DMS53 (cell line): ENCODE measurements at places on chromosomes 6 and 20.

DNA sequence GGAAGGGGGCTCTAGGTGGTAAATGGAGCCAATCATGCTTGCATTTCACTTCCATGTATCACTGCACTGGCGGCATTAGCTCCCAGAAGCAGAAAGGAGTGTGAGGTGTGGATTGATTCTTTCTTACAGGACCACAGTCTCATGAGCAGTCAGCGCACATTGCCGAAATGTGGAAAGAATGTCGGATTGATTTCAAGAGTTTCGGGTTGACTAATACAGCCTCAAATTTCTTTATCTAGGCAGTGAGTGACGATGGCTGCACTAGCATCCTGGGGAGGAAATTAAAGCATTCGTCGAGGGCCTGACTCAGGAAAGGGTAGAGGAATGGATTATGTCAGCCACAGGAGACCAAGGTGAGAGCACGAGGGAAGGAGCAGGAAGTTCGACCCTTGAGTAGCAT is 222.8 kb upstream of the CDYL start:
- no peak for DNase-seq

GRCh38 chr6:165091121-165091785 is 218.2 kb downstream of the C6orf118 start:
- no peak for DNase-seq

GRCh38 chr20:19110881-19111460 is 101.5 kb upstream of the SLC24A3 start:
- DNase-seq = no peak

GRCh38 chr20:46406986-46407670 is 713 bp upstream of the ELMO2 start:
- peak; percentile 96 for DNase-seq

GRCh38 chr6:49646130-49646824 is 9.6 kb upstream of the RHAG start:
- DNase-seq = no peak

DNA sequence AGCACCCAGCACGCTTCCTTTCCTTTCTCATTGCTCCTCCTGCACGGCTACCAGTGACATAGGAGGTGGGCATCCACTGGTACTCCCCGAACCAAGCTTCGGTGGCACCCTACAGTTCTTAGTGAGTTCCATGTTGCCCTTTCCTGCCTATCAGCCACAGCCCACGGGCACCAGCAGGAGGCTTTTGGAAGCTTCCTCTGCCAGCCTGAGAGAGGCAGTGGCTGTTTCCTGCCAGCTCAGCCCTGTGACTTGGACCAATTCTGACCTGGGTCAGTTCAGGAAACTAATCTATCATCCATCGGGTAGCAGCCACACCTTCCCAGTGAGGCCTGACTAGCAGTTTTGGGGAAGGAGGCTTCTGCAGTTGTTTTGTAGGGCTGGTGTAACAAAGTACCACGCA is 176.4 kb upstream of the UST start:
- no peak for DNase-seq

GRCh38 chr6:167936051-167936450 is 61.4 kb upstream of the KIF25 start:
- no peak for DNase-seq

GRCh38 chr6:114064862-114065261 is 93.9 kb upstream of the HDAC2 start:
- no peak for DNase-seq

- DNase-seq = no peak
Observed at GRCh38 chr20:48686238-48687116, 141.3 kb downstream of the PREX1 start.

DNA sequence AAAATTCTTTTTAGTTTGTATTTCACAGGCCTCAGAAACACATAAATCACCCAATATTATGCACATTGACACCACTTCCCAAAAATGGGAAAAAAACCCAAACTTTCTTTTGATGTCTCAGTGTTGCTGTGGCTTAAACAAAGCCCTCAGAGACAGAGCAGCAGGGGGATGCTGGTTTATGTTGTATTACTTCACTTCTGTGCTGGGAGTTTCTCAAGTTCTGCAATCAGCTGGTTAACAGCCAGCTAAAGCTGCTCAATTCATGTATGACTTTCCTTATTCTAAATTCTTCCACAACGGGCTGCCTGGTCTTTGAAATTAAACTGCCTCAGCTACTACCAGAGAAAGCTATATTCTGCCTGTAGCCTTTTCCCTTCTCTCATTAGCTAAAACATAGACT is 5.6 kb downstream of the FILIP1 start:
- no peak for DNase-seq

DNA sequence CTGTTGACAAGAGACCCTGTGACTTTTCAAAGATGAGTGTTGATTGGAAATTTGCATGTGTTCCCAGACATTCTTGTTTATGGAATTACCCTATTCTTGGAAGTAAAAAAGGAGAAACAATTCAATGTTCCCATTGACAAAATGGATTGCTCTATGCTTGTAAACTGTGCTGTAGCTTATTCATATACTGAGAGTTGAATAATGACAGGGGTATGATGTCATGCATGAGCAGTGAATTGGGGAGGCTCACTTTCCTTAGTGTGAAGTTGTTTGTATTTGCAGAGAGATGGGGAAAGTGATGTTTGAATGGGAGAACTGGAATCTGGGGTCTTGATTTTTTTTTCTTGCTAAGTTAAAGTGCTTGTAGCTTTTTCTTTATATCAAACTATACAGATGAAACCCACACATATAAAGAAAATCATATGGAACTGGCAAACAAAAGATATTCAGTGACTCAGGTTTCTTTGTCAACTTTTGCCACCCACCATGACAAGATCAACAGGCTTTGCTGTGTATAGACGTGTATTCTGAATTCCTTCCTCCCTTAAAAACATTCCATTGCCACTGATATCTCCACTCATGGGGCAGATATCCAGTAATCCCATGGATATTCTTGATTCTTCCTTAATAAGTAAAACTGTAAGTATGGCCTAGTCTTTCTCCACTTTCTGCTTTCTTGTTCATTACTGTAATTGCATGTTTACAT is 97.8 kb upstream of the JAG1 start:
- DNase-seq = peak; percentile 66

GRCh38 chr6:112956696-112957535 is 609.8 kb downstream of the RFPL4B start:
- no peak for DNase-seq

GRCh38 chr20:22861231-22861980 is 173.7 kb upstream of the SSTR4 start:
- no peak for DNase-seq

GRCh38 chr6:86192123-86192522 is 549.4 kb upstream of the SYNCRIP start:
- DNase-seq = peak; percentile 60

GRCh38 chr20:47724396-47724795 is 60.9 kb downstream of the SULF2 start:
- no peak for DNase-seq

DNA sequence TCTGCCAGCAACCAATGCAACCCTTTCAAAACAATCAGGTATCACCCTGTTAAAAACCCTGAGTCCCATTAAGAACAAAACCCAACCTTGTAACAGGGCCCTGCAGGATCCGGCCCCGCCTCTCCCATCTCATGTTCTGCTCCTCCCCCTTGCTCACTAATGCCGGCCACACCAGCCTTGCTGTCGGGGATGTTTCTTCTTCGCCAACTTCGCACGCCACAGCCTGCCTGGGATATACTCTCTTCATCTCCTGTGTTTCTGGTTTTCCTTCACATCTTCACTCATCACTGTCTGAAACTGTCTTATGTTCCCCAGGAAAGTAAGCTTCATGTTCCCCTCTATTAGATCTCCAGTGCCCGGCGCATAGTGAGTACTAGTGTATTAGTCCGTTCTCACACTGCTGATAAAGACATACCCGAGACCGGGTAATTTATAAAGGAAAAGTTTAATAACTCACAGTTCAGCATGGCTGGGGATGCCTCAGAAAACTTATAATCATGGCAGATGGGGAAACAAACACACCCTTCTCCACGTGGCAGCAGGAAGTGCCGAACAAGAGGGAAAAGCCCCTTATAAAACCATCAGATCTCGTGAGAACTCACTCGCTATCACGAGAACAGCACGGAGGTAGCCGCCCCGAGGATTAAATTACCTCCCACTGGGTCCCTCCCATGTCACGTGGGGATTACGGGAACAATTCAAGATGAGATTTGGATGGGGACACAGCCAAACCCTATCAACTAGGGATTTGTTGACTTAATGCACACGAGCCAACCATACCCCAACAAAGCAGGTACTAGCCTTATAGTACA is 5.1 kb downstream of the TP53RK start:
- DNase-seq = peak; percentile 89

- peak; percentile 37 for DNase-seq
Observed at GRCh38 chr6:31529329-31530150, 778 bp downstream of the MCCD1 start.

DNA sequence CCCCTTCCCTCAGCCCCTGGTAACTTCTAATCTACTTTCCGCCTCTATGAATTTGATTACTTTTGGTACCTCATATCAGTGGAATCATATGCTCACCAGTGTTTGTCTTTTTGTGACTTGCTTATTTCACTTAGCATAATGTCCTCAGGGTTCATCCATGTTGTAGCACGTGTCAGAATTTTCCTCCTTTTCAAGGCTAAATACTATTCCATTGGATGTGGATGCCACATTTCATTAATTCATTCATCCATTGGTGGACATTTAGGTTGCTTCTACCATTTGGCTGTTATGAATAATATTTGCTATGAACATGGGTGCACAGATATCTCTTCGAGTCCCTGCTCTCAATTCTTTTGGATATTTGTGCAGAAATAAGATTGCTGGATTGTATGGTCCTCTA is 388.6 kb upstream of the SOX4 start:
- no peak for DNase-seq

- DNase-seq = no peak
Observed at GRCh38 chr6:14983599-14984518, 262.0 kb upstream of the JARID2 start.

GRCh38 chr6:8337147-8337546 is 98.2 kb downstream of the SLC35B3 start:
- DNase-seq = no peak

GRCh38 chr6:114569669-114570068 is 226.8 kb upstream of the HS3ST5 start:
- DNase-seq = peak; percentile 20

- no peak for DNase-seq
Observed at GRCh38 chr6:137883400-137884148, 16.5 kb downstream of the TNFAIP3 start.

DNA sequence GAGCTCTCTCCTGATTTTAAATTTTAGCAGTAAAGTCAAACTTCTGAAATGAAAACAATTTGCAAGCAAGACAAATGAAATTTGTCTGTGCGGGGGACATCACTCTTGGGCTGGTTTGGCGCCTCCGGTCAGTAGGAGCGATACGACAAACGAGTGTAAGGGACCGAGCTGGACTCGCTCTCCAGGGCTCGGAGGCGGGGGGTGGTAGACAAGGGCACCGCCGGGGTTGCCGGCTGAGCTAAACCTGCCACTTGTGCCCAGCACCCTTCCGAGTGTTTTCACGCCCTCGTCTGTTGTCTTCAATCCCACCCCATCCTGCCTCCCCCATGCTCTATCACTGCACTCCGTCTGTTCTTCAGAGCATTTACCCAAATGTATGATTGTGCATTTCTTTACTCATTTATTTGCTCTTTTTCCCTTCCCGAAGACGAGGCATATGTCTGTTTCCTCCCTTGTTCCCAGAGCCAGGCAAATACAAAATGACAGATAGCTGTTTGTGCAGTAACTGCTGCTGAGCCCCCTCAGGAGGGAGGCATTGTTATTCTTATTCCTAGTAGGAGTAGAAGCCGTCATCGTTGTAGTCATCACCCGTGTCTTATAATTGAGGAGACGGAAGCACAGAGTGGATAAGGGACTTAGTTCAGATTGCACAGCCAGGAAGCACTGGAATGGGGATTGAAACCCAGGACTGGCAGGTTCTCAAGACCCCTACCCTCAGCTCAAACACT is 62.8 kb upstream of the APCDD1L start:
- no peak for DNase-seq

DNA sequence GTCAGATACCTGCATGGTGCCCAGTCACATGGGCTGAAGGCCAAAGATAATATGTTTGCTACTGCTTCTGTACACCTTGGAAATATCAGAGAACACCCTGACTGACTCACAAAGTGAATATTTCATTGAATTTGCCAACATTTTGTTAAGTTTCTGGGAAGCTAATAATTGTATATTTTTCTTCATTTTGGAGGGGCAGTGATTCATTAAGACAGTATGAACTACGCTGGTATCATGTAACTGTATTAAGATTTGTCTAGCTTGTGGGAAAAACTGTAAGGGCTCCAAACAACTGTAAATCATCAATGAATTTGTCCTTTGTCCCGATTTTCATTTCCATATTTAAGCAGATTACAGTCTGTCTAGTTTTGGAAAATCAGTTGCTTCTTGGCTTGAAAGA is 102.3 kb upstream of the CCN2 start:
- DNase-seq = no peak

- no peak for DNase-seq
Observed at GRCh38 chr20:23277316-23277715, 73.3 kb upstream of the NXT1 start.

DNA sequence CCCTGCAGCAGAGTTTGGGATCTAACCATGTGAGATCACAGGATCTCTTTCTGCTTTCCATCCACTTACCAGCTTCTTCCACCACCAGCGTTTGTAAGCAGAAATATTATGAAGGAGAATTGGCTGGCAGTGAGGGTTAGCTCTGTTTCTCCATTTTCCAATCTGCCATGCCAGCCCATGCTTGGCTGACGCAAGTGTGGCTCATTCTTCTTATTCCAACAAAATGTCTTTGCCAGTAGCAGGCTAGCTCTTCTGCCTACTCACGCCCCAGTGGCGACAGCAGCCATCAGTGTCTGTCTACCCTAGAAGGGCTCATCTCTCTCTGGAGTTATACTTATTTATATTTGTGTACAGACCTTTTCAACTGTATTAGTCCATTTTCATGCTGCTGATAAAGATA is 286.2 kb downstream of the FARS2 start:
- DNase-seq = no peak

DNA sequence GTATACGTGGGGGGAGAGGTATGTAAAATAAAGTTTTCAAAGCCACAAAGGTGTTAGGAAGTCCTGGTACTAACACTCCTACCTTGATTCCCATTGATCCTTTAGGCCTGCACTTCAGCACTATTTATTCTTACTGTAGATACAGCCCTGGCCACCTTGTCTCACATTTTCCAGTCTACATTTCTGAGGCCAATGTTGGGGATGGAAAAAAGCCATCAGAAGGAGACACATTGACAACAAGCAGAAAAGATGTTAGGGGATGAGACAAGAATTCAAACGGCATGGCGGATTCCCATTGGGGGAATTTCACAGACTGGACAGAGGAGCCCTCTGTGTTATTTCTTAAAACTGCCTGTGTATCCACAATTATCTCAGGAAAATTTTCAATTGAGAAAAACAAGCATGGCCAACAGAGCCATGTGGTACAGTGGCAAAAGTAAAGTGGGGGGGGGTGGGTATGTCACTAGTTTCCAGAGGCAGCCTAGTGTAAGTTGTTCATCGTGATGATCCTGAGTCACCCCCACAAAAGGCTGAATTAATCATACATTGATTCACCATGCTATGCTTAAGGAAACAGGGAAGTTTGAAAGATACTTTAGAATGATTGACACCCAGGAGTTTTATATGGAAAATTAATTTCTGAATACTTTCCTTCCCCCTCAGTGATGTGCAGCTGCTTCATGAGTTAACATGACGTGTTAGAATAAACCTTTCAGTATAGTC is 40.5 kb downstream of the RREB1 start:
- DNase-seq = no peak
